Activated T-helper 1 cell treated with anti-CD3 and anti-CD28 coated beads, Interleukin-12 subunit alpha, Interleukin-12 subunit beta, Interleukin-2, Interleukin-4 antibody, amounts not matched to agents 30 ng/mL and 10 ng/mL and 1 ng/mL, durations not matched to agents 14 hours and 24 hours and 36 hours (primary cell): ENCODE measurements at places on chromosomes 1 and 21.
A peak's percentile ranks its signal among the peaks of the same experiment; 100 is the strongest.

- no peak for DNase-seq
Measured at GRCh38 chr1:161705537-161705936, 1.5 kb upstream of the FCRLA start.

GRCh38 chr1:160645386-160646130, 1.3 kb downstream of the SLAMF1 start:
- DNase-seq: no peak

- DNase-seq: peak; percentile 41
Measured at GRCh38 chr1:156126043-156126629, 11.6 kb downstream of the LMNA start.

DNA sequence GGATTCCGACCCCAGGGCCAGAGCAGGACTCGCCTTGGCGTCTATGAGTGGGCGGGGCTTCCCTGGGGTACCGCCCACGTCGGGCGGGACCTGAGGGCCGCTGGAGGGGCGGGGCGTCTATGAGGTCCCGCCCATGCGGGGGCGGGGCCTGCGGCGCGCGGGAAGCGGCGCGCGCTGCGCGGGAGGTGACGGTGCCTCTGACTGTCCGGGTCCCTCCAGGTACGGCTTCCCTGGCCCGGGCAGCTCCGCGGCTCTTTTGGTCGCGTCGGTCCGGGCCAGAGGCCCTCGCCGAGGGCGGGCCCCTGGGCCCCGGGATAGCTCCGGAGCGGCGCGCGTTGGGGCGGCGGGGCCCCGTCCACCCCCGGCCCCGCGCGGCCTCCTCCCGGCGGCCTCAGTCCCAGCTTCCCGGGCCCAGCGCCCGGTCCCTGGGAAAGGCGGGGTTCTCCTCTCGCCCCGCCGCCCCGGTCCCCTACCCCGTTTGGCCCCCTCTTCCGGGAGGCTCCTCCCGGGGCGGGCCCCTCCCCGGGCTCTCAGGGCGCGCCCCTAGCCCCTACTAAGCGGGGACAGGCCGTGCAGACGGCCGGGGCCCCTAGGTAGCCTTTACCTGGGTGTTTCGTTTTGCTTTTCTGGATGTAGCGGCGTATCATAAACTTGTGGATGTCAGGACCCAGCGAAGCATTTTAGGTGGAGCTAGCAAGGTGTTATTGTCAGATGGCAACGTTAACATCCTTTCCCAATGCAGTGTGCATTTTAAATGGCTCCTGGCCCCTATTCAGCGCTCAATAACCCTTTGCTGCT, at the start of gene CHAF1B:
CHAF1B (plus strand) TSS at position 160 of the 798 bp plus-strand sequence. CDS start 745 bp downstream, outside the sequence.
- peak; percentile 80 for DNase-seq

- no peak for DNase-seq
Measured at GRCh38 chr1:67489643-67490042, 59.4 kb upstream of the SERBP1 start.

DNA sequence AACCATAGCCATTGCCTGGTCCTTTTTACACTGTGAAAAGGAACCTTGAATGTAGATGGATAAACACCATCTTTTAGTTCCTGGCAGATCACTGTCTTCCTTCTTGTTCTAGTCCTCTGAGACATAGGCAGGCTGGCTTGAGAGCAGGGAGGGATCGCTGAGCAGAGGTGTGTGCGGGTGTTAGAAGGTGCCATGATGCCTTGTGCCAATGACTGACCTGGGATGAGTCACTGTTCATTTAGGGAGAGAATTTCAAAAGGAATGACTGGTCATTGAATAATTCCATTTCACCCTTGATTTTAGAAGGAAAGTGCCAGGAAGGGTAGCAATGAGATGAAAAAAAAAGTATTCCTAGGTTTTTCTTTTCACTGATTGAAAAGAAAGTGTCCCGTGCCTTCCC, 383.9 kb downstream of the KIF26B start:
- no peak for DNase-seq

- DNase-seq: no peak
Measured at GRCh38 chr1:199551967-199552565, 475.4 kb upstream of the NR5A2 start.

GRCh38 chr1:67608661-67609576, 76.1 kb upstream of the GADD45A start:
- no peak for DNase-seq

DNA sequence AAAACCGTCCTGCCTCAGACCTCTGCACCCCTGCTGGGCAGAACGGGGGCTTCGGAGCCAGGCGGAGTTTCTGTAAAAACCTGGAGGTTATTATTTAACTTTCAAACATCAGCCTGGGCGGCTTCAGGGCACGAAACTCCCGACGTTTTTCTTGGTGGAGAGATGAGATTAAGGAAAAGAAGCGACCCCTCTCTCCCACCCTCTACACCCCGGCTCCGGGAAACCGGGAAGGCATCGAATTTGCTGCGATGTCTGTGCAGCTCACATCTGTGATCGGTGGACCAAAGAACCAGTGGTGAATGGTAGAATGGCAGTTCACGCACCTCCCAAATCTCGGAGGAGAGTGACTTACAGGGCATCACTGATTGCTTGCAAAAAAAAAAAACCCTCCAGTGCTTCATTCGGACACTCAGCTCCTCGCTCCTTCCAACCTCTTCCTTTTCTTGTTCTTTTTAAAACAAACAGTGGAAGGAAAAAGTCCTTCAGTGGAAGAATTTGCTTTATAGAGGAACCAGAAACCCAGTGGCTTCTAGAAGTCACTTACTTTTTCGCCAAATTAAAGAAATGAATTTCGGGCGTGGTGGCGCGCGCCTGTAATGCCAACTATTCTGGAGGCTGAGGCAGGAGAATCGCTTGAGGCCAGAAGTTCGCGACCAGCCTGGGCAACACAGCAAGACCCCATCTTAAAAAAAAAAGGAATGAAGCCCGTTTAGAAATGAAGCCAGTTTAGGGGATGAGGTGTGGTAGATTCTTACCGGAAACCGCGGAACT, 884 bp downstream of the PHACTR4 start:
- peak; percentile 15 for DNase-seq

- DNase-seq: no peak
Measured at GRCh38 chr1:229563241-229563640, 4.7 kb upstream of the ABCB10 start.

- DNase-seq: peak; percentile 19
Measured at GRCh38 chr1:235012436-235013210, 116.0 kb downstream of the TOMM20 start.

DNA sequence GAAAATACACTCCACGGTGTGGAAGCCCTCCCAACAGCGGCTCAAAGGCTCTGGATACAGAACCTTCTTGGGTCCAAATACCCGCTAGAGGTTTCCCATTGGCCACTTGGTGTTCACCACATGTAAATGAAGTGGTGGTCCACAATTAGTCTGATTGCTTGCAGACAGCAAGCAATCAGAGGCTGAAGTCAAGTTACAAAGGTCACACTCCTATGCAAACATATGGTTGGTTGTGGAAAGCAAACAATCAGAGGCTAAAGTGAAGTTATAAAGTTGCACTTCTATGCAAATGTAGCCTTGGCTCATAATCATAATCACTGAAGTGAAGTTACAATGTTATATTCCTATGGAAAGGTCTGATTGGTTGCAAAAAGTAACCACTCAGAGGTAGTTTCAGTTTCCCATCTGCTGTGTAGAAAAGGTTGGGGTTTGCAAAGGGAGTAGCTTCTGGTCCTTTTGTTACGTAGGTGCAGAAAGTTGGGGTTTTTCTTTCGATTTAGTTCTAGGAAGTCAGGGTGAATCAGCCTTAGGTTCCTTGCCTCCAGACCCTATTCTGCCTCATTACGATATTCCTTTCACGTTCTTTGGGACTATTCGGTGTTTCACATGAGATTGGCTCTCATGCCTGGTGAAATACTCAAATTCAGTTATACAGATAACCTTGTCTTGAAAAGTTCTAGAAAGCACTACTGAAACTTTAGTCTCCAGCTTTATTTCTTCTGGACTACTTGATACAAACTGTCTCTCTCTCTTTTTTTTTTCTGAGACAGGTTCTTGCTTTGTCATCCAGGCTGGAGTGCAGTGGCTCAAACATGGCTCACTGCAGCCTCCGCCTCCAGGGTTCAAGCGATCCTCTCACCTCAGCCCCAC, 36.7 kb upstream of the MTF2 start:
- peak; percentile 53 for DNase-seq
